ENCODE measurements at places on chromosomes 12 and 14.

DNA sequence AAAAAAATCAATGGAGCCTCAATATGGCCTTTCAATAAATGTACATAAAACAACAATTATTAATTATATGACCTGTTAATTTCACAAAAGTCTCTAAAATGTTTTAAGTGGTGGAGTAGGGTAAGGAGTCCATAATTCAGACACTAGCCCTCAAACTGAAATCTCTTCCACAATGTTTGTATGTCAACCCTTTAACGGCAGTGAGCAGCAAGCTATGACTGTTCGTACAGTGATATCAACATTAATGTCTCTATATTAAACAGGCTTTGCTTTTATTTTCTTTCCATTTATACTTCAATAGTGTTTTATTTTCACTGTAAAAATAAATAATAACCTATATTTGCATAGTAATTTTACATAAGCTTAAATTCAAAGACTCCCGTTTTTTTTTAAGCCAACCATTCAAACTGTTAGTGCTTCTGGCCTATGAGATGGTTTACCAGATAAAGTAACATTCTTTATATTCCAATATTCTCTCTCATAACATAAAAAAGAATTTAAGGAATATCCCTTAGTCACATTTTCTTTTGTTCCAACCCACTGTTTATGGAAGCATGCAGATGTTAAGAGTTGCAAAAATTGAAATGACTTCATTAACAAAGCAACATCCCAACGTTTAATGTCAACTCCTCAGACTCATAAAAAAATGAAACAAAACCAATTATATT is 2.3 kb downstream of the CDK17 start:
- DNase-seq: no peak

DNA sequence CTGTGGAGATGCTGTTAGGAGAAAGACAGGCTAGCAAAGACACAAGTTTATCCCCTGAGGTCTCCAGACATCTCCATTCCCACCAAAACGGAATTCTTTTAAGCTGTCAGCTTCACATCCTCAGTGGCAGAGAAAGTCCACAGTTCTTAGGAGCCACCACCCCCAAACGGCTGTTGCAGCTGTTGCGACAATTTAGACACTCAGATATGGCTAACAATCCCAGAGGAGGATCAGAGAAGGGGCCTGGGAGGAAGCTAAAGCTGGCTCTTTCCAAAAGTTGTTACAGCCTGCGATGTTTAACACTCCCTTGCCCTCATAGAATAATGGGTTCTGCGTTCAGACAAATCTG is 1.9 kb upstream of the ATP5MC2 start:
- DNase-seq: no peak

DNA sequence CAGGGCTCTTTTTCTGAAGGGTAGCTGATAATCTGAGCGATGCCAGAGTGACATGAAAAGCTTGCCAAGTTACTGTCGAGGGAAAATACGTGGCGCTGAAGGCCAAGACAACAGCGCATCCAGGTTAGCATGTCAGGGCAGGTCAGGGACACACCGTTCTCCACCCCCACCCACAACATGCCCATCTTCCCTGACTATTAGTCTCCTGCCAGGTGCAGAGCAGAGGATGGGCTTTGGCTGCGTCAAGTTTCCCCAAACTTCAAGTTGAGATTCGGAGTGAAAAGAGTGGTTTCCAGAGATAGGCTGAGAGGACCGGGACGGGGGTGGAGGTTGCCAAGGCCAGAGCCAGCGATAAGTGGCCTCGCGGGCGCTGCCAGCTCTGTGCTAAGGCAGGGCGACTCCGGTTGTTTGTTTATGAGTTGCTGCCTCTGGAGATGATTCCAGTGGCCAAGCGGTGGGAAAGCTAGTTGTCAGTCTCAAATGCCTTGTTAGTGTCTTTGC is 1.7 kb downstream of the TRHDE start:
- no peak for DNase-seq

DNA sequence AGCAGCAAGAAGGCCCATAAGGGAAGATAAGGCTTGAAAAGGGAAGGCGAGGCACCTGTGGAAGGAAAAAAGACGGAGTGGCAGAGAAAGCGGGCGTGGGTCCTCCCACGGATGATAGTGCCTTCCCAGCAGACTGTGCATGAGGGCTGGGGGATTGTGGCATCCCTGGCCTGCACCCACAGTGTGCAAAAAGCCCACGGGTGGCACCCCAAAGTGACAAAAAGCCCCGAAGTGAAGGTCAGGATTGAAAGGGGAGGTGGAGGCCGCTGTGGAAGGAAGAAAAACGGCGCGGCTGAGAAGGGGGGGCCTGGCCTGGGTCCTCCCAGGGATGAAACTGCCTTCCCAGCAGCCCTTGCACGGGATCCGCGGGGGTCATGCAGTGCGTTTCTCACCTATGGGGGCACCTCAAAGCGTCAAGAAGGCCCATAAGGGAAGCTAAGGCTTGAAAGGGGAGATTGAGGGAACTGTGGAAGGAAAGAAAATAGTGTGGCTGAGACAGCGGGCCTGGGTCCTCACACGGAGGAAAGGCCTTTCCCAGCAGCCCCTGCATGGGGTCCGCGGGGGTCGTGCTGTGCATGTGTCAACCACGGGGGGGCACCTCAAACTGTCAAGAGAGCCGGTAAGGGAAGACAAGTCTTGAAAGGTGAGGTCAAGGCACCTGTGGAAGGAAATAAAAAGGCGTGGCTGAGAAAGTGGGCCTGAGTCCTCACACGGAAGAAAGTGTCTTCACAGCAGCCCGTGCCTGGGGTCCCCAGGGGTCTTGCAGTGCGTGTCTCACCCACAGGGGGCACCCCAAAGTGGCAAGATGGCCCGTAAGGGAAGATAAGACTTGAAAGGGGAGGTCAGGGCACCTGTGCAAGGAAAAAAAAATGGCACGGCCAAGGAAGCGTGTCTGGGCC is 274.1 kb downstream of the ALG10 start:
- no peak for DNase-seq

- no peak for DNase-seq
These were observed 4.1 kb downstream of the NFYB start for GRCh38 chr12:104133866-104134265.

DNA sequence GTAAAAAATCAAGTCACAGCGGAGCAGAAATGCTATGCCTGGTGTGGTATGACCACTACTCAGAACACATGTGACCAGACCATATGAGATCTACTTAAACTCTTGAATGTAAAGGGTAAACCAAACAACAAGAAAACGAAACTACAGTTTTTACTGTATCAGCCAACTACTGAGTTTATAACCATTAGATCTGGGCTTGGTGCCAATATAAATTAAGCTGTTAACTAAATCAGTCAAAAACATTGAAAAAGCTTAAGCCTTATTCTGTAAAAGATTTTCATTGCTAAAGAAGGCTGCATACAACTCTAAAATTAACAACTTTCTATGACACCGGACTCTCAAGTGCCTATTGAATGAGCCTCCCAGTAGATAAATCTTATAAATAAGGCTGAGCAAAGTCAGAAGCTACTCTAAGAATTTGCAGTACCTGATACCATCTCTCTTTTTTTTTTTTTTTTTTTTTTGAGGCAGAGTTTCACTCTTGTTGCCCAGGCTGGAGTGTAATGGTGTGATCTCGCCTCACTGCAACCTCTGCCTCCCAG is 35.4 kb downstream of the SPTLC2 start:
- peak; percentile 35 for DNase-seq

DNA sequence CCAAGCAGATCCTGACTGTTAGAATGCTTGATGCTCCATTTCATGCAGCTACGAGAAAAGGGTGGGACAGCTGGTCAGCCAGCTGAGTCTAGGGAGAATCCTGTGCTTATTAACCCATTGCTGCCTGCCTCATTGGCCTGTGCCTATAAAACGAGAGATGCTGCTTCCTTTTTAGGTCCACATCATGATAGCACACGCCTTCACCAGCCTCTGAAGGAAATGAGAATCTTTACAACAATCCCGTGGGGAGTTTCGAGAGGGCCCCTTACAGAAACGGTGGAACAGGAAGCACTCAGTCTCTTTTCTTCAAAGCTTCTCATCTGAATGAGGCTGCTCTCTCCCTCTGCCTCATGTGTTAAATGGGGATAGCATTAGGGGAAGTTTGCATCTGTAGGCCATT is 147.3 kb upstream of the RFLNA start:
- DNase-seq: no peak

DNA sequence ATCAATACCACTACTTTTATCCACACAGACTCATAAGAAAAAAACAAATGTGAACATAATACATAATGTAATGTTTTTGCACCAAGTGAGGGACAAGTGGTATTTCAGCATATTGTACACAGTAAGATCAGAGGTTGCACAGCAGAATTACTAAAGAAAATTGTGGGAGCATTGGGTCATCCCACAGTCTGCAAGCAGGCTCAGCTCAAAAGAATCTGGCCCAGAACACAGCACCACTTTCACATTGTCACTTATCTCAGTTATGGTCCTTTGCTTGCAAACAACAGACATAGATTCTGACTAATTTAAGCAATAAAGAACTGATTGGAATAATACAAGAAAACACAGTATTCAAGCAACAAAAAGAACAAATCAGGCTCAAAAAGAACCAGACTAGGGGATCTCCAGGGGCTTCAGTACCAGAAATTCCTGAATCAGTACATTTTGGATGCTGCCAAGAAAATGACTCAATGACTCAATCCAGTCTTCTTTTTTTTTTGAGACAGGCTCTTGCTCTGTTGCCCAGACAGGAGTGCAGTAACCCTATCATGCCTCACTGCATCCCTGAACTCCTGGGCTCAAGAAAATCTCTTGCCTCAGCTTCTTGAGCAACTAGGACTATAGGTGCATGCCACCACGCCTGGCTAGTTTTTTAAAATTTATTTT is 42.9 kb upstream of the EEA1 start:
- DNase-seq: peak; percentile 83

DNA sequence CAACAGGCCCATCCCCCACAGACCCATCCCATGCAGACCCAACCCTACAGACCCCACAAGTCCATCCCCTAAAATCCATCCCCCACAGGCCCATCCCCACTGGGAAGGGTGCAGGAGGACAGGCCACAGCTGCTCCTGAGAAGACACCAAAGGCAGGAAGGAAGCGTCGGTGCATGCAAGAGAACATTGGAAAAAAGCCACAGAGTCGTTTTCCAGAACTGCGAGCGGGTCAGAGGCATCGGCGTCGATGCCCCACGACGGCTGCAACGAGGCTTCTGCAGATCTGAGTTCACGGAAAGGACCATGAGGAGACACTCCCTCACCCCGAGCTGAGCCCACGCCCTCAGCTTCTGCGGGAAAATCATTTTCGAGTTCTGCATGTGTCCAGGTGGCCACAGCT is 59.6 kb upstream of the GALNT9 start:
- no peak for DNase-seq

DNA sequence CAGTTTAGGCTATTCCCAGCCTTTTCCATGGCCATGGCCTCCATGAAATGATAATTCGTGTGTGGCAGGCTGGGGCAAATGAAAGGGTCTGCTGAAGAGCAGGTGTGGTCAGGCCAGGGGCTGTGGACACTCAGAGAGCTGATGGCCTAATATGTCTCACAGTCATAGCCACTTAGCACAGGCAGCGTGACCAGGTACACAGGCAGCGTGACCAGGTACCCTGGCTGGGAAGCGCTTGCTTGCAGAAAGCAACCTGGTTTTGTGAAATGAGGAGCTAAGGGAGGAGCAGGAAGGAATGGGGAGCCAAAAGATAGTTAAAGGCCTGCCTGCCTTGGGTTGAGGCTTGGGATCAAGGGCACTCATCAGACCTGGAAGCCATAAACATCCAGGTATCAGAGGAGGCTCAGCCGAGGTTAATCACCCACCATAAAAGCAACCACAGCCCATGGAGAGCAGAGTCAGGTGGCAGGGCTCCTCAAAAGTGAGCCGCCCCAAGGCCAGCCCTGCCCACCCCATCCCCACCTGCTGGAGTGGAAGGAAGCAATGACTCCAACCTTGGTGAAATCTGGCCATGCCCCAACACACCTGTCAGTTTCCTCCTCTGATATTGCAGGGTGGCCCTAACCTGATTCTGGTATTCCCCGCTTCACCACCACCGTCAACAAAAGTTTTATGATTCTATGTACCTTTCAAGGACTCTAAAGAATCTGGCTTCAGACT is 8.0 kb upstream of the KRT8 start:
- DNase-seq: no peak

DNA sequence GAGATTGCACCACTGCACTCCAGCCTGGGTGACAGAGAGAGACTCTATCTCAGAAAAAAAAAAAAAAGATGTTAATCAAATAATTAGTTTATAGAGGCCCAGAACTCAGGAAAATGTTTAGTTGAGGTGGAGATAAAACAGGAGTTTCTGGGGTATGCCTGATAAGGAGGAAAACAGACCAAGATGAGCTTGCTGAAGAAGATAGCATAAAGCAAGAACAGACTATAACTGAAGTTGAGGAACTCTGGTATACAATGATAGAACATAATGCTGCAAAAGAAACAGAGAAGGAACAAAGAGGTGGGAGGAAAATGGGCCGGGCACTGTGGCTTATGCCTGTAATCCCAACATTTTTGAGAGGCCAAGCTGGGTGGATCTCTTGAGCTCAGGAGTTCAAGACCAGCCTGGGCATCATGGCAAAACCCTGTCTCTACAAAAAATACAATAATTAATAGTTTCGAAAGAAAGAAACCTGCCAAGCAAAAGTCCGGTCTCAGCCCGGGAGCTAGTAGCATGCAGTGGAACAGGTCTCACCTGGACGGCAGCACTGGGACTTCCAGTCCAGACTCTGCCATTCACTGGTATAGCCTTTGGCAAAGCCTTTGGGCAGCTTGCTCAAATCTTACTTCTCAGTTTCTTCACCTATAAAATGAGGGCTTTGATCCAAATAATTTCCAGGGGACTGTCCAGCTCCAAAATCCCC is 25.4 kb downstream of the SLC35E3 start:
- no peak for DNase-seq

- no peak for DNase-seq
These were observed 18.5 kb downstream of the BHLHE41 start for GRCh38 chr12:26106347-26106746.

DNA sequence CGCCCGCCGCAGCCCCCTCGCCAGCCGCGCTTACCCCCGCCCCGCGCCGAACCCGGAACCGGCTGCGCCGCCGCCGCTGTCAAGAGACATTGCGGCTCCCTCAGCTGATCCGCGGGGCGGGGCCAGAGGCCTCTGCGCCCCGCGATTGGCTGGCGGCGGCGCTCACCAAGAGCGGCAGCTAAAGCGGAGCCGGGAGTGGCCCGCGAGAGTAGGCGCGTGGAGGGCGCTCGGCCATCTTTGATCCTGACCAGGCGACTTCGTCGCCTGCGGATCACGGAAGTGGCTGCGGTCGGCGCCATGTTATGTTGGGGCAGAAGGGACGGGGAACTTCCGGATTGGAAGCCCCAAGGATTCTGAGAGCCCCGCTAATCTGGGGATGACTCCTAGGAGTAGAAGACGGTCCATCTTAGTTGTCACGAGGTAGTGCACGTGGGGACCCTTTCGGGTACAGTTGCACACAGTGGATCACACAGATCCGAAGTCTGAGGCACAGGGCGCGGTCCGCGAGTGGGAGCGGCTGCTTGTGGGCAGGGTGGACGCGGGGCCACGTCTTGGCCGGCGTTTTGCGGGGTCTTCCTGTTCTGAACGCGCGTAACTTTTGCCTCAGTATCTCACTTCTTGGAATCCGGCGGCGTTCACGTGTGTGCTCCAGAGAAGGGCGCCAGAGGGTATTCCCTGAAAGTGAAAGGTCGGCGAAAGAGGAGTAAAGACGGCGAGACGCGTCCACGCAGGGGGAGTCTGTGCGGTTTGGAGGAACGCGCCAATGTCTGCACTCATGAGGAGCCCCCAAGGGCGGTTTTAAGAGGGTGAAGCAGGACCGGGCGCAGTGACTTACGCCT is at the start of gene CHFR:
TSS of gene CHFR (minus strand) at position 93 of the 839 bp plus-strand sequence. CDS start 277 bp downstream, outside the sequence.
- peak; percentile 95 for DNase-seq
